ENCODE measurements at places on chromosomes 2 and 18. TPM values are rescaled to one million over a fixed set of nuclear protein-coding genes. Genes with fewer than 3 reads are reported as not detected.

GRCh38 chr18:43279015-43279744 is 1.9 kb upstream of the SYT4 start:
- DNase-seq: peak; percentile 47

GRCh38 chr18:79944746-79945117 is 6.7 kb downstream of the SLC66A2 start:
- DNase-seq: no peak

- DNase-seq: peak; percentile 25
These were observed 4.2 kb upstream of the PAX8 start for GRCh38 chr2:113282747-113283533.

DNA sequence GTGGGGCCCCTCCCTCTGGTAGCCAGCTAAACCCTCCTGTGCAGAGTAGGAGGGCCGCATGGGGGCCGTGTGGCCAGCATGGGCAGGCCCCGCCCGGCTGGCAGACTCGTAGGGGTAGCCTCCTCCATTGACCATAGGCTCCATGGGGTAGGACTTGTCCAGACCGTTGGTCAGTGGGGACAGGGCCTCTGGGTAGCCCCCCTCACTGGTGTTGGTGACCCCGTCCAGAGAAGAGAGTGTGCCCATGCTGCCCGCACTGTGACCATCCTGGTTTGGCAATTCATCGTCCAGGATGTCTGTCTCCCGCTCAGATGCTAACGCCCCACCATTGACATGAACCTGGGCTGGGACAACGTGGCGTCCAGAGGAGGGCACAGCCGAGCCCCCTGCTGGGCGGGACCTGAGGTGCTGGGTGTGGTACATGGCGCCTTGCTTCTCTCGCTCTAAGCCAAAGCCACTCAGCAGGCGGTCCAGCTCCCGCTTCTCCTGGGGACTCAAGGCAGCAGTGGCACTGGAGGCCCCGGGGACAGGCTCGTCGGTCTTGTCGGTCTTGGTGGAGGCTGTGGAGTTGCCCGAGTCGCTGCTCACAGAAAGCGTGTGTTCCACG is 154.3 kb downstream of the TNS1 start:
- no peak for DNase-seq

- DNase-seq: no peak
These were observed 540.6 kb upstream of the GCFC2 start for GRCh38 chr2:76251342-76251741.

DNA sequence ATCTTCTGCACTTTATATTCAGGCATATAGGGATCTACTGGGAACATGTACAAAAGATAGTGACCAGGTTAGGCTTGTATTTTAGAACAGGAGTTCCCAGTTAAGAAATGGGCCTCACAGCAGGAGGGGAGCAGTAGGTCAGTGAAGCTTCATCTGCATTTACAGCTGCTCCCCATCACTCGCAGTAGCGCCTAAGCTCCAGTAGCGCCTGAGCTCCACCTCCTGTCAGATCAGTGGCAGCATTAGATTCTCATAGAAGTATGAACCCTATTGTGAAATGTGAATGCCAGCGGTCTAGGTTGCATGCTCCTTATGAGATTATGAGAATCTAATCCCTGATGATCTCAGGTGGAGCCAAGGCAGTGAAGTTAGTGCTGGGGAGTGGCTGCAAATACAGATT is 224.4 kb upstream of the CYRIA start:
- DNase-seq: no peak

DNA sequence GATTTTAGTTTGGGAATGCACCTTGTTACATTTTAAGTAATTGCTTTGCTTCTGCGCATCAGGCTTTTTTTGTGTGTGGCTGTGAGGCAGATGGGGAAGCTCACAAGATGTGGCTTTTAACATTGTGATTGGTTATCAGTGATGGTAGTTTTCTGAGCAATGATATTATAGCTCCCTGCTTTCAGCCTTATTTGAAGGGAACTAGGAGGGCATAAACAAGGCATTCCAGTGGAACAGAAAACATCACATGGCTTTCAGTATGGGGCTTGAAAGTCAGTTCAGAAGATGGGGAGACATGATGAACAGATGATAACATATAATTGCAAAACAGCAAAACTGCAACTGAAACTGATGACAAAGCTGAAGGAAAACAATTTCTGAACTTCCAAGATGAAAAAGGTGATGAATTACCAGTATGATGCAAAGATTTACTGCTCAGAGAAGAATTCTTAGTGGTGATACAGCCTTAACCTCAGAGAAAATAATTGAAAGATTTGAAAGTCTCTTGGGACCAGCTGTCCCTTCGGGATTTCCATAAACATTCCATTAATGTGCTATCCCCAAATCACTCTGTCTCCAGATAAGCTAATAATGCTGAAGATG is 439.7 kb downstream of the RND3 start:
- no peak for DNase-seq

The CRYGC gene
- total RNA-seq: not detected

The COA5 gene
- 54.2 TPM for total RNA-seq

Measured in urinary bladder (tissue), 4 donors.